Naive B cell (primary cell): ENCODE measurements at places on chromosomes 11 and 22.

GRCh38 chr11:4673781-4674180 lies 23.9 kb downstream of the OR51E2 start:
- DNase-seq = no peak

GRCh38 chr11:86559311-86559945 lies 113.0 kb downstream of the ME3 start:
- no peak for DNase-seq

GRCh38 chr11:113805640-113806039 lies 26.0 kb downstream of the CLDN25 start:
- DNase-seq = no peak

DNA sequence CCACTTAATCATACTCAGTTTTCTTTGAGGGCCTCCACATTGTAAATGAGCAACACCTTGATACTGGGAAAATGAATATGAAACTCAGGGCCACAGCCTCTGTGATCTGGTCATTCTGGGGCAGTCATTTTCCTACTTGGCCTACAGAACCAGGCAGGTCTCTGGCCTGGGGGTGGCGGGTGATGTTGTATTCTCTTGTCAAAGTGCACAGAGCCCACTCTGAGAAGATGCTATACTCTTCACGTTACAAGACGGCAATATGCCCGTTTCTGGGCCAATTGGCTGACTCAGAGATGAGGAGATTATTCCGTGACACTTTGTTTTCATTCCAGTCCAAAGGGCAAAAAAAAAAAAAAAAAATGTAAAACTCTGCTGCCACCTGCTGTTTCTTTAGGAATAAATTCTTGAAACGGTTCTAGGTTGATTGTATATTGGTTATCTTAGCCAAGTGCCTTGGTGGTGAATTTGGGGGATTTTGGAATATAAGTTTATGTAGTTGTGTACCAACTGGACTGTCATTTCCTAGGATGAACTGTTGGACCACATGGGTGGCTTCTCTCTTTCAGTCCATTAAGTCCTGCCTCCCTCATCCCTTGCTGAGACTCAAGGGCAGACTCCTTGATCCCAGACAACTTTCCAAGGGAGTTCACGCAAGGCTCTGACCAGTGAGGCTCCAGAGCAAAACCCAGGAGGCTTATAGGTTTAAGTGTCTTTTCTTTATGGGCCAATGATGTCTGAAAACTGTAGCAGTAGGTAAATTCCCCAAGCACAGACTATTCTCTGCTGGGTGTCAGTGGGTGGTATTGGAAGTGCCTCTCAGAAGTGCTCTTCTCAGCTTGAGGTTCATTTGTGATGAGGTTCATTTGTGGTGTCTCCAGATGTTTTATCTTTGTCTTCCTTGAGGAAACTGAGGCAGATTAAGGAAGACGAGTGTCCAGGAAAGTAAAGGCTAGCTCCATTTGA lies 18.2 kb downstream of the ADM start:
- DNase-seq = no peak

DNA sequence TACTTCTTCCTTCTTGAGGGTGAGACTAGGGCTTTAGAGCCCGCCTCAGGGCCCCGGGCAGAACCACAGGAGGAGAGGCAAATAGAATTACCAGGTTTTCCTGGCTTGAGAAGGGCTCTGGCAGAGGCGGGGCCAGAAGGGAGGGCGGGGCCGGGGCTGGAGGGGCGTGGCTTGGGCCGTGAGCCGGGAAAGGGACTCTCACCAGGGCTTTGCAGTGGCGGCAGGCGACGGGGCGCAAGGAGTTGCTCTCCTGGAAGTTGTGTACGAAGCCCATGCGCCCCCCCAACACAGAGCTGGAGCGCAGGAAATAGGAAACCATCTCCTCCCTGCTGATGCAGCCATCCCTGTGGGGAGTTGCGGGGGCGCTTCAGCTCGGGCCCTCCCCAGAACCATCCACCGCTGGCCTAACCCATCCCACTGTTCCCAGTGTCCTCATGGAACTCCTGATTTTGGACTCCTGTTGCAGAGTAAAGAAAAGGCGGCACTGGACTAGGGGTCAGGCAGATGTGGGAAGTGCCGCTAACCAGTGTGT lies 6.9 kb upstream of the NRXN2 start:
- DNase-seq = no peak

GRCh38 chr11:91023731-91024130 lies 800.9 kb upstream of the CHORDC1 start:
- DNase-seq = no peak

GRCh38 chr11:112004389-112004788 lies 20.8 kb upstream of the DLAT start:
- peak; percentile 10 for DNase-seq

DNA sequence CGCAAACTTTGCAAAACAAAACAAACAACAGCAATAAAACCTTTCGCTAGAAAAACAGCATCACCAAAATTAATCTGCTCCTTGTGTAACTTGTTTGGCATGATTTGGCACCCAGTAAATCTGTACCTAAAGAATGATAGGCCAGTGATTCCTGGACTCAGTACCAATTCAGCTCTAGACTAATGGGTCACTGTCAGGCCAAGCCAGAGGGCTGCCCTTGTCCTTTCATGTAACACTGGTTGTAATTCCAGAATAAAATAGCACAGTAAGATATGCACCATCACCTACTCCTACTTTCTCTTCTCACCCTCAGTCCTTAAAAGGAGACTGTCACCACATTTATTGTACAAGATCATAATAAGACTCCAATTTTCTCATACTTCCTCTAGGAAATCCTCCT lies 341.6 kb upstream of the PITPNB start:
- DNase-seq = no peak

GRCh38 chr11:28476049-28476448 lies 367.9 kb downstream of the METTL15 start:
- no peak for DNase-seq

GRCh38 chr11:68505596-68505995 lies 45.0 kb downstream of the PPP6R3 start:
- no peak for DNase-seq

GRCh38 chr22:48099671-48100070 lies 1337.2 kb downstream of the TBC1D22A start:
- DNase-seq = no peak

DNA sequence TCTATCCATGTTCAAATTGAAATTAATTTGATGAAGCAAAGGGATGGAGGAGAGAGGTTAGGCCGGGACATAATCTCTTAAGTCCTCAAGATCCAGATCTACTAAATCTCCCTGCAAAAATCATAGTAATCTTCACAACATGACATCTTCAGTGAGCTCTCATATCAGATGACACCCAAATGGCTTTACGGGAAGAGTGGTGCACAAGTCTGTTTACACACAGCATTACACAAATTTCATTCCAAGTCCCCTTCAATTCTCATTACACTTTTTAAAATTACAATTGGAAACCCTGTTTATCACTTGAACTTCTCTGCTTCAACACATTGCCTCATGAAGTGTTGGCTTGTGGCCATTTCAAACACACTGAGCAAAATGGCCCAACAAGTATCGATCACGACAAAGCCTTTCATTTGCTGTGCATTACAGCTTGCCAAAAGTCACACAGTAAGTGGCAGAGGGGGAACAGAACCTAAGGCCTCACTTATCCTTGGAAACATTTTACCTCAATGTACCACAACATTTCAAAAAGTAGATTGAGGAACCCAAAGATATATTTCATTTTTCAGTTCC lies 17.9 kb upstream of the TPH1 start:
- DNase-seq = no peak

DNA sequence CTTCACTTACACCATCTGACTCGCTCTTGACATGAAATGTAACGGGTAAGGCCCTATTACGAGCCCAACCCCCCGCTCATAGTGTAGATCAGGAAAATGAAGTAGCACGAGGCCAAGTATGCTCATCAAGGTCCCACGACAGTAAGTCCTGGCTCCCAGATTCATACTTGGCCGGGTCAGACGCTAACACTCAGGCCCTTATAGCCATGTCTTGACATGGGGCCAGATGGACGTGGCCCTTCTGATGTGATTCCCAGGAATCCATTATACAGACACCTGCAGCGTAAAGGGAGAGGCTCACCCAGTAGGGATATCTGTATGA lies 175.1 kb downstream of the CEP164 start:
- DNase-seq = no peak

- no peak for DNase-seq
Observed at GRCh38 chr11:123740787-123741158, 687 bp downstream of the ZNF202 start.

- no peak for DNase-seq
Observed at GRCh38 chr22:23218867-23219251, 38.5 kb downstream of the BCR start.

GRCh38 chr11:11247576-11247975 lies 105.5 kb downstream of the CSNK2A3 start:
- no peak for DNase-seq

- no peak for DNase-seq
Observed at GRCh38 chr11:35178873-35179272, 39.9 kb downstream of the CD44 start.

DNA sequence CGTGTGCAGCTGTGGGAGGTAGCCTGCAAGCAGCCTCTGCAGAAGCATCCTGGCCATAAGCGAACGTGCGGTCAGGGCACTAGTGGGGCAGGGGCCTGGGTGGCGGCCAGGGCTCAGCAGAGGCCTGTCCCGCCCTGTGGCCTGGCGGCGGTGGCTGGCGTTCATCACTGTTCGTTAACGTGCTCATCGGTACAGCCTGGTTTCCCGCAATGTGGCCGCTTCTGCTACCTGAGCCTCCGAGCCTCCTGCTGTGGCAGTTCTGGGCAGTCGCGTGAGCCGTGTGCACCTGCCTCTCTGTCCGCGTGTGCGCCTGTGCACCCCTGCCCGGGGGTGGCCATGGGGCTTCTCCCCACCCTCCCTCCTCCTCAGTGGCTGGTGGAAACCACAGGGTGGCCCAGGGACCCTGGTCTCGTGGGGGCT lies 117.9 kb downstream of the KCNQ1OT1 start:
- no peak for DNase-seq

DNA sequence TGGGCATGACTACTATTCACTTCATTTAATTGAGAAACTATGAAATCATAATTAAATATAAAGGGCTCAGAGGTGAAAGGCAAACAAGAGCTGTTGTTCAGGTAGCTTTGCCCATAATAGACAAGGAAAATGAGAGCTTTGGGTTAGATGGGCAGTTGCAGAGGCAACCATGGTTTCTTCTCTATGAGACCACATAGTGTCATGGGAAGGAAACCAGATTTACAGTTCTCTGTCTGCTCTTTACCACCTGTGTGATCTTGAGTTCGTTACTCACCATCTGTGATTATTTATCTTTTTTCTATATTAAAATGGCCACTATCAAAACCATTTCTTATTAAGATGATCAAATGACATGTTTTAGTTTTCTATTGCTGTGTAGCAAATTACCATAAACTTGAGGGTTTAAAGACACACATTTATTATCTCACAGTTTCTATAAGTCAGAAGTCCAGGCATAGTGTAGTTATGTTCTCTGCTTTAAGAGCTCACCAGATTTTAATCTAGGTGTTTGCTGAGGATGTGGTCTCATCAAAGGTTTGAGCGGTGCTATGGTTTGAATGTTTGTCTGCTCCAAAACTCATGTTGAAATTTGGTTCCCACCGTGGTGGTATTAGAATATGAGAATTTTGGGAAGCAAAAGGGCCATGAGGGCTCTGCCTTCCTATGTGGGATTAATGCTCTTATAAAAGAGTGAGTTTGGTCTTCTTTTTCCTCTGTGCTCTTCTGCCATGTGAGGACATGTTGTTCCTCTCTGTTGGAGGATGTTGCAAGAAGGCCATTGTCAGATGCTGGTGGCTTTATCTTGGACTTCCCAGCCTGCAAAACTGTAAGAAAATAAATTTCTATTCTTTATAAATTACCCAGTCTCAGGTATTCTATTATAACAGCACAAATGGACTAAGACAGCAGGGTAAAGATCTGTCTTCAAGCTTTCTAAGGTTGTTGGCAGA lies 38.2 kb downstream of the OR2AG2 start:
- no peak for DNase-seq

GRCh38 chr22:20430720-20431510 lies 6.7 kb downstream of the SCARF2 start:
- DNase-seq = peak; percentile 54

- DNase-seq = no peak
Observed at GRCh38 chr22:44274918-44275630, 37.7 kb downstream of the SHISAL1 start.

DNA sequence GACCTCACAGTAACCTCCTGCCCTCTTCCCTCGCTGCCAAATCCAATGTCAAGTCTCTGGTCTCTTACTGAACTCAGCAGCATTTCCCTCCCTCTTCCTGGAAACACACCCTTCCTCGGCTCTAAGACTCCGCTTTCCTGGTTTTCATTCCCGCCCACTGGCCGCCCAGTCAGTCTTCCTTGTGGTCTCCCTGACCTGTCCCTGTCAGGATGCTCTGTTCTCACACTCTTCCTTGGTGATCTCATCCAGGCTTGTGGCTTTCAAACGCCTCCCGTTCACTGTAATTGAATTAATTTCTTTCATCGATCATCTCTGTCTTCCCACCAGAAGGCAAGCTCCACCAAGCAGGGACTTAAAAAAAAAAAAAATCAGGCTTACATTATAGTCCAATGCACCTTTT lies 33.5 kb downstream of the MYO18B start:
- no peak for DNase-seq

GRCh38 chr22:26669060-26669481 lies 11.7 kb downstream of the MIAT start:
- no peak for DNase-seq

- DNase-seq = no peak
Observed at GRCh38 chr11:134048028-134048427, 20.8 kb upstream of the JAM3 start.

DNA sequence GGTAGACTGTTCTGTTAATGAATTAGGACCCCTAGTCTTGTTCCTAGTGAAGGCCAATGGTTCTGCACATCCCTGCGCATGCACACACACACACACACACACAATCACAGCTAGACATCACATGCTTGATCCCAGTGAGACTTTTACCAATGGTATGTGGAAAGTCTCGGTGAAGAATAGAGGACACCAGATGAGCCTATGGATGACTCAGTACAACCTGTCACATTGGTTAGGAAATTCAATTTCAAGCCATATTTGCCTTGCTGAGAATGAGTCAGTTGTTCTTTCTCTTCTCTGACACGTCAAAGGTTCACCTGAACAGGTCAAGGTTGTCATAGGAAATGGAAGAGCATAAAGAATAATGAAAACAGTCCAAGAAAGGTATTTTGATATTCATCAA lies 122.0 kb downstream of the SLC17A6 start:
- DNase-seq = no peak

GRCh38 chr11:88051396-88051795 lies 123.8 kb downstream of the RAB38 start:
- no peak for DNase-seq
